NCI-H69 (cell line): ENCODE measurements at places on chromosomes 7 and 10.
A peak's percentile ranks its signal among the peaks of the same experiment; 100 is the strongest.

GRCh38 chr10:99685597-99685967, 26.3 kb downstream of the ENTPD7 start:
- DNase-seq: no peak

DNA sequence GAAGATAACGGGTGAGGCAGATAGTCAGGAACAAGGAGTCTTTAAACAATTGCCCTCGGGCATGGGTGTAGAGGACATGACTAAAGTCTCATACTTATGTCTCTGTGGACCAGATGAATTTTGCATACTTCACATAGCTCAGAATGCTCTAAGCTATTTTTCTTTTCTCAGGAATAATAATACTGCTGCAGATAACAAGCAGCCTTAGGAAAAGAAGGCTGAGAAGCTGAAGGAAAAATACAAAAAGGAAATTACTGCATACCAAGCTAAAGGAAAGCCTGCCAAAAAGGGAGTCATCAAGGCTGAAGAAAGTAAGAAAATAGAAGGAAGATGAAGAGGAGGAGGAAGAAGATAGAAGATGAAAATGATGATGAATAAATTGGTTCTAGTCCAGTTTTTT, 13.4 kb upstream of the ERCC6 start:
- DNase-seq: no peak

GRCh38 chr7:83751217-83751616, 102.3 kb upstream of the SEMA3E start:
- no peak for DNase-seq

GRCh38 chr10:130758529-130758928, 553.0 kb downstream of the TCERG1L start:
- no peak for DNase-seq

- peak; percentile 66 for DNase-seq
Observed at GRCh38 chr7:82091126-82091684, 321.4 kb upstream of the HGF start.

- no peak for DNase-seq
Observed at GRCh38 chr10:120984221-120984620, 133.1 kb downstream of the WDR11 start.
